ENCODE measurements at places on chromosomes 1 and 21.

DNA sequence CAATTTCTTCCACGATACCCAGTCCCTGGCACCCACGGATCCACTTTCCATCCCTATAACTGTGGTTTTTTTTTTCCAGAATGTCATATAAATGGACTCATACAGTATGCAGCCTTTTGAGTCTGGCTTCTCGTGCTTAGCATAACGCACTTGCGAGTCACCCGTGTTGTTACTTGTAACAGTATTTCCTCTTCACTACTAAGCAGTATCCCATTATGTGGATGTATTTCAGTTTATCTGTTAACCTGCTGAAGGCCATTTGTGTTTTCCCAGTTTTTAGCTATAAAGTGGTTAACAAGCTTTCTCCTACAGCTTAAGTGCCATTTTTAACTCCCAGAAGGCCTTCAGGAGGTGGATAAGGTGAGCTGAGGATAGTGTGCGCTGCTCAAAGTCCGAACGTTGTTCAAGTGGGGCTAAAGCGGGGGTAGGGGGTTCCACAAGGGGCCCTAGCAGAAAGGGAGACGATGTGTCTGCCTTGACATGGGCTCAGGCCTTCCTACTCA is 829 bp downstream of the ADAR start:
- DNase-seq: peak; percentile 53

- no peak for DNase-seq
These were observed 21.9 kb upstream of the ARF1 start for GRCh38 chr1:228060458-228061190.

- peak; percentile 20 for DNase-seq
These were observed 17.1 kb upstream of the PINK1 start for GRCh38 chr1:20615946-20616846.

GRCh38 chr1:197559655-197560054 is 215.6 kb downstream of the DENND1B start:
- peak; percentile 5 for DNase-seq

- DNase-seq: peak; percentile 39
These were observed 459.1 kb downstream of the DPYD start for GRCh38 chr1:97461782-97462181.

DNA sequence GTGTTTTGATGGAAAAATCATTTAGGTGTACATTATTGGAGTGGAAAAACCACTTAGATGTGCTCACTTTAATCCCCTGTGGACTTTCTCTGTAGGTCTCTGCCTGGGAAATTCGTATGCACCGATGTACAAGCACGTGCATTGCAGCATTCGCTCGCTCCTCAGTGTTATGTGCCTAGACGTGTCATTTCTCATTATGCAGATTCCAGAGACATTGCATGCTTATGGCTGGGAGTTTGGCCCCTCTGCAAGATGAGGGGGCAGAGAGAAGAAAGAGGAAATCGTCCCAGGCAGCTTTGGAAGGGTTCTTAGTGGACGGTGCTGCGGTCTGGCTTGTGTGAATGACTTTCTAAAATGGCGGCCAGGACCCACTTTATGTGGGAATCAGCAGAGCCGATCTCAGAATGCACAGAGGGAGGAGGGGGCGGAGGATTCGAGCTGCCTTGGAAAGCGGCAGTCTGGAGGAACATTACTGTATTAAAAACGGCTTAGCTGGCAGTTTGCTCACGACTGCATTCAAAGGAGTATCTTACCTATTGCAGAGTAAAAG is 2.3 kb downstream of the SPEN start:
- no peak for DNase-seq
